Sciatic nerve (tissue), 2 donors: ENCODE measurements at places on chromosomes 13 and 19. TPM values are rescaled to one million over a fixed set of nuclear protein-coding genes. Genes with fewer than 3 reads are reported as not detected.
A peak's percentile ranks its signal among the peaks of the same experiment; 100 is the strongest.

Gene EPSTI1
- 7.8 TPM for total RNA-seq

DNA sequence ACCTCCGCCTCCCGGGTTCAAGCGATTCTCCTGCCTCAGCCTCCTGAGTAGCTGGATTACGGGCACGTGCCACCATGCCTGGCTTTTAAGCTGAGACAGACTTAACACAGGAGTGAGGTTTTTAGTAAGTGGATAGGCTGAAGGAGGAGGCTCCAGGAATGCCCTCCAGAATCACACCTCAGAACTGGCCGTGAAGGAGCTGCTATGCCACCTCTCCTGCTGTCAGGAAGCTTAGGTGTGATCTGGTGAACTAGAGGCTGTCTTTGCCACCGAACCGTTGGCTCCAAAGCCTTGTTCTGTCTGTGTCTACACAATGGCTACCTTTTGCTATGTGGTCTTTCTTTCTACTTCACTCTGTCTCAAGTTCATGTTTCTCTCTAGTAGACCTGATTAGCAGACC, 4.2 kb downstream of the PDCD2L start:
- peak; percentile 12 for DNase-seq

DNA sequence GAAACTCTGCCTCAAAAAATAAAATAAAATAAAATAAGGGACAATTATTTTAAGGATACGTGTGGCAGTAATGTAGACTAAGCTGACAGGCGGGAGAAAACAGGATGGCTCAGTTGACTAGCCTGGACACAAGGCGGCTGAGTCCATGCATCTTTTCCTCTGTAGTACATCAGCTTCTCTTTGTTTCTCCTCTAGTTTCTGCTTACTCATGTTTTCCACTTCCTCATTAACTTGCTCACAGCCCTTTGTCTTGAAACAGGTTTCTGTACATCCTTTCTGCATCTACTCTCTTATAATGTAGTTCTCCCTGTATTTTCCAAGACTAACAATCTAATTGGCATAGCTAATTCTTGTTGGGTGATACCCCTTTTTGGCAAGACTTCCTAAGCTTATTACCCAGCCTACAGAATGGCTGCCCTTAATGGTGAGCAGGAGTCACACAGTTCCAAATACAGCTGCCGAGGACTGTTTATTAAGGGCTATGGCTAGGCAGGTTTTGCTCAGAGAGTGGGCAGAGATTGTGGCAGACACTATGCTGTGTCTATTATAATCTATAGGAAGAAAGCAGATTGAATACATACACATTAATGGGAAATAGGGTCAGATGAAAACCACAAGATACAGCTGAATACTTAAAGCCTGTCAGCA, 58.7 kb upstream of the KLF5 start:
- no peak for DNase-seq

DNA sequence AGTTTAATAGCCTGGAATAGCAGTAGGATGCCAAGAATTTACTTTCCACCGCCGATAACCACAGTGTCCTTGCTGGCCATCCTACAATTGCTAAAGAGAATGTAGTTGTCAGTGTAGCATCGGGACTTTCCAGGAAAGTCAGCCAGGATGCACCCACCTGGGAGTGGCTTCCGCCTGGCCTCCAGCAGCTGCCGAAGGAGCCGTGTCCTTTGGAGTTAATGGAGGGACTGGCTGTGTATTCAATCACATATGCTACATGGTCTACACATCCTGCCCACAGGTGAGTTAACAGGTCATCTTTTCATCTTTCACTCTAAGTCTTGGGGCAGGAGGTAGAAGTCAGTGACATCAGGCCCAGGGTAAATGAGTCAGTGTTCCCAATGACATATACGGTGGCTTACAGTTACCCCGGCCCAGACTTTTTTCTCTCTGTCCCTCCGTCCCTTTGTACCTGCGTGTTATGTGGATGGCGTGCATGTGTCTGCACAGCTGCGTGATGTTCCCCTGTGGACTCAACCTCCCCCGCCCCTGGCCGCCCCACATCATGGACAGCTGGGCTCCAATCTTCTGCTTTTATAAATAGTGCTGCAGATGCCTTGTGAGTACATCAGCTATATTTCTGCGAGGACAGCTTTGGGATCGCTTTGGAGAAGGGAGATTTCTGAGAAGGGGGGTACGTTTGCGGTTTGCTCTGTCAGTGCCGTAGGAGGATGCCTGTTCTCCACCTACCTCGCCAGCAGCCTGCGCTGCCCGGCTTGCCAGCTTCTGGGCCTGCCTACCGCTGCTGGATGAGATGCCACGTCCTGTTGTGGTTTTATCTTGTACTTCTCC, 63.1 kb downstream of the ATP11A start:
- no peak for DNase-seq

DNA sequence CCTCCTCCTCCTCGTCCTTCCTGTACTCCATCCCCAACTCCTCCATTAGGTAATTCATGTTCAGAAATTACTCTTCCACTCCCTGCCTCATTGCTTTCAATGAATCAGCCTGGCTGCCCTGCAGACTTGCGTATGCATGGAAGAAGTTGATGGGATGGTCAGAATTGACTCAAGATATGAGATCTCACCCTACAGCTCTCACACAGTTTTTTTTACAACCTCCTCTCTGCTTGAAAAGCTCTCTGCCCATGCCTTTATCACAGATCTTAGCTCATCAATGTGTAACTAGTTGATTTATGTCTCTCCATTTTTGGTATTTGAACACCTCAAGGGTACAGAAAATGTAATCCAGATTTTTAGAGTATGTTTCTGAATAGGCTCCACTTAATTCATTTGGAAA, 506.9 kb downstream of the TBC1D4 start:
- DNase-seq = no peak

Gene TNNI3
- not detected for total RNA-seq
